ENCODE measurements at places on chromosomes 3 and 15. TPM values are rescaled to one million over a fixed set of nuclear protein-coding genes. Genes with fewer than 3 reads are reported as not detected.

CHAC1 gene
- 31.0 TPM for total RNA-seq

DNA sequence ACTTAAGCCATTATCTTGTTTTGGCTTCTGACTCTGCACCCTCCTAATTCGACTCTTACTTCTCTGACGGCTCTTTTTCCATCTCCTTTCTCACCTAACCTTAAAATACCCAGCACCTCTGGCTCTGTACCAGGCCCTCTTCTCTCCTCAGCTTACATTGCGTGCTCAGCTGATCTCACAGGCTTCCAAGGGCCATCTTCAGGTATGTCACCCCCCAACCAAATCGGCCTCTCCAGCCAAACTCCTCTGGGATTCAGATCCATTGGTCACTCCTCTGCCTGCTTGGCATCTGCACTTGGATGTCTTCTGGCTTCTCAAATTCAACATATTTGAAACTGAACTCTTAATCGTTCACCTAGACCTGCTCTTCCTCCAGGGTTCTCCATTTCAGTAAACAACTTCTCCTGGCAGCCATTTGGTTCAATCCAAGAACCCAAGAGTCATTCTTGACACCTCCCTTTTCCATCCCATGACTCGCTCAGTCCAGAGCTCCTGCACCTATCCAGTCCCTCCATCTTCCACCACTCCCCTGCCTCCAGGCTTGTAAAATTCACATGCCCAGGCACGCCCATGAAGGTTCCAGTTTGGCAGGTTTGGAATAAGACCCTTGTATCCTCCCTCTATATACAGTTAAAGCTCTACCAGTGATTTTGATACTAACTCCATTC, 35.2 kb upstream of the SLC41A3 start:
- H3K27ac ChIP-seq: no peak overlapping the region
- no peaks in the 10 kb centered on the region for H3K36me3 ChIP-seq
- DNase-seq: no peak
- no peak overlapping the region for H3K4me3 ChIP-seq
- peaks cover 9% of the 10 kb centered on the region for H3K4me1 ChIP-seq

UCN2 gene
- 0.46 TPM for total RNA-seq

GRCh38 chr3:43965656-43966055, 274.9 kb downstream of the ABHD5 start:
- peaks cover 49% of the 10 kb centered on the region for H3K4me1 ChIP-seq
- no peak overlapping the region for H3K27ac ChIP-seq
- no peak for DNase-seq
- no peaks in the 10 kb centered on the region for H3K36me3 ChIP-seq
- no peak overlapping the region for H3K4me3 ChIP-seq

All from WTC11 (cell line).